ENCODE measurements at places on chromosomes 3 and 15.
A peak's percentile ranks its signal among the peaks of the same experiment; 100 is the strongest.

DNA sequence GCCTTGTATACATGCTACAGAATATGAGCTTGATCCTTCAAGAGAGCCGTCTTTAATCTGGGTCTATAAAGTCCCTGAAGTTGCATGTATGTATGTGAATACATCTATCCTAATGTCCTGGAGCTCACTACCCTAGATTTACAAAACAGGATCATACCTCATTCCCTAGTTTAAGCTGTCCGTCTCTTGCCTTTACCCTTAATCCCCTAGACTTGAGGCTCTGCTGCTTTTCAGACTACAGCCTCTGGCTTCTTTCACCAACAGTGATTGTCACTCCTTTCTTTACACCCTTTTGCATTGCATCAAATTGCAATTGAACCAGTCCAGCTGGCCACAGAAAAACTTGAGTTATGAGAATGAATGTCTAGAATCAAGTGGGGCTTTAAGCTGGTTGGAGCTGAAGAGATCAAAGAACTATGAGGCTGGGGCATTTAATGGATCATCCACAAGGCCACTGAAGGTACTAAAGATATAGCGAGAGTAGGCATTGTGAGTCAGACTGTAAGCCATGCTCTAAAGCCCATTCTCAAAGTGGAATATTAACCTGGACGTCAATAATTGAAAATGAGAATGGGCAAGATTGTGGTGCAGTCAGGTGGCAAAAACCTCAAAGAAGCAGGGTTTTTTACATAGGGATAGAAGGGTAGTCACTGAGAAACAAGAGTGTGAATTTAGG, 12.3 kb upstream of the PLD1 start:
- DNase-seq: no peak

DNA sequence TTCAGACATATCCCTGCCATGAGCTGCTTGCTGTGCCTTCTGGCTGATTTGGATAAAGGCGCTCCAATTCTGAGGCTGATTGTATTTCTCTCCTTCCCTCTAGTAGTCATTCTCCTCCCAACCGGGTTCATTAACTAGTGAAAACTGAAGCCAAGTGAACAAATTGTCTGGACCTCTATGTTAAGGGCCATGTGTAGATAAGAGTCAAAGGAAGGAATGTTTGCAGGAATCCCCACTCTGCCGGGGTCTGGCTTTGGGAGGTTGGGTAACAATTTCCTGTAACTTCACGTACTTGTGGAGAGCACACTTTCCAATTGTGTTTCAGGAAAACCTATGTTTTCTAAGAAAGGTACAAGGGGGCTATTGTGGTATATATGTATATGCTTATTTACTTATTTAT, 38.2 kb upstream of the SUCLG2 start:
- DNase-seq: no peak

GRCh38 chr3:15300323-15301078, 31.9 kb downstream of the SH3BP5 start:
- DNase-seq: no peak

- no peak for DNase-seq
Measured at GRCh38 chr3:7241584-7242302, 380.8 kb downstream of the GRM7 start.

GRCh38 chr3:59549962-59550361, 500.1 kb upstream of the CFAP20DC start:
- no peak for DNase-seq

- no peak for DNase-seq
Measured at GRCh38 chr3:111081008-111081545, 9.5 kb downstream of the NECTIN3 start.

DNA sequence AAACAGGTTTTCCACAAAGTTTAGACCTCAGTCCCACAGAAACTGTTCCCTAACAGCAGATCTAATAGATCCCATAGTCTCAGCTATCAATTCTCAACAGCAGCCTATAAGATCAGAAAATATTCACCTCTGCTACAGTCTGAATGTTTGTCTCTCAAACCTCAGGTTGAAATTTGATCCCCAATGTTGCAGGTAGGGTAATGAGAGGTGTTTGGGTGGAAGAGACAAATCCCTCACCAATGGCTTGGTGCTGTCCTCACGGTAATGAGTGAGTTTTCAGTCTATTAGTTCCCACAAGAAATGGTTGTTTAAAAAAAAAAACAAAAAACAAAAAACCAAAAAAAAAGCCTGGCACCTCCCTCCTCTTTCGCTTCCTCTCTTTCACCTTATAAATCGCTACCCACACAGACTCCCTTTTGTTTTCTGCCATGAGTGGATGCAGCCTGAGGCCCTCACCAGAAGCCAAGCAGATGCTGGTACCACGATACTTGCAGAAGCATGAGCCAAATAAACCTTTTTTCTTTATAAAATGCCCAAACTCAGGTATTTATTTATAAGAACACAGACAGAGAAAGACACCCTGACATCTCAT, 14.2 kb downstream of the ZNF280D start:
- DNase-seq: no peak

DNA sequence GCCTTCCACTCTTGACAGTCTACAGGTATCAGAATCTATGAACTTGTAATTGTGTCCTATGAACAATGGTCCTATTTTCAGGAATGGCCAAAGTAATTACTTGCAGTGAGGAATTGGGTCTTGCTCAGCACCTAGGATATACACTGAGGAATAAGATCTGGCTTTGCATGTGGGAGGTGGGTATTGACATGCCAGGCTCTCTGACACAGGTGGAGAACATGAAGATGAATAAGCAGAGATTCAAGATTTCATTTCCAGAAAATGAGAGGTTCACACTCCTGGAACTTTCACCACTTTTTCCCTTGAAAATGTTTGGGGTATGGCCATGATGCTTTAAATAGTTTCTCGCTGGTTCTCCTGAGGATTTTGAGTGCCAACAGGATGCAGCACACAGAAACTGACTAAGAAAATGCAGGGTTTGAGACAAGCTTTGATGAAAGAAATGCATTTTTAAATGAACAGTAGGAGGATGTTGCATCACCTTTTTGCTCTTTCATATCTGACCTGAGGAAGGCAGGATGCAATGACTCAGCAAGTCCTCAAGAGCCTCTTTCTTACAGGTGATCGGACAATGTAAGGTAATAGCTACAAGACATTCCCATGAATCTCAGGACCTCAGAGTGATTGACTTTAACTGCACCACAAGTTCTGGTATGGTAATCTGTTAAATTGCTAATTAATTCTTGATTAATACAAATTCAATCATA, 3.7 kb downstream of the HRG start:
- no peak for DNase-seq

GRCh38 chr15:50390554-50391264, 33.5 kb upstream of the USP8 start:
- no peak for DNase-seq

- DNase-seq: peak; percentile 70
Measured at GRCh38 chr15:39171944-39172368, 408.9 kb upstream of the THBS1 start.

- no peak for DNase-seq
Measured at GRCh38 chr15:79572691-79573404, 140.7 kb downstream of the MINAR1 start.

- no peak for DNase-seq
Measured at GRCh38 chr15:71708051-71708429, 102.3 kb upstream of the NR2E3 start.

DNA sequence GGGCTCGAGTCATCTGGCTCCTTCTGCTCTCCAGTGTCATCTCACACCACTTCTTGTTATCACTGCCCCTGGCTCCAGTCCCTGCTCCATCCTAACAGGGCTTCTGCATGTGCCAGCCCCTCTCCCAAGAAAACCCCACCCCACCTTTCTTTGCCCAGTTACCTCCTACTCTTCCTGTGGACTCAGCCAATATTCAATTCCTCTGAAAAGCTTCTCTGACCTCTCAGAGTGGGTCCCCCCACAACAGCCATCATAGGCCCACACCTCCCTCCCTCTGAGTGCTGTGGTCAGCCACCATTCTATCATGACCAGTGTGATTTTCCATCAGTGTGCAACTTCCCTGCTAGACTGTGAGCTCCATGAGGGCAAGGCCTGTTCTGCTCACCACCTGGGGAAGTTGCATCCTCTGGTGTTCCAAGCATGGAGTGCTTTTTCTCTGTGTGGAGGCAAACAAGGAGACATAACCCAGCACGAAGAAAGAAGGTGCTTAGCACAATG, 71.6 kb downstream of the ADCY5 start:
- DNase-seq: no peak

GRCh38 chr3:143847787-143848631, at the start of gene SLC9A9:
SLC9A9 (minus strand) TSS chr3:143848468; CDS start chr3:143848322, 146 bp downstream.
- peak; percentile 48 for DNase-seq

- no peak for DNase-seq
Measured at GRCh38 chr3:187465503-187465902, 97.3 kb downstream of the RTP4 start.

DNA sequence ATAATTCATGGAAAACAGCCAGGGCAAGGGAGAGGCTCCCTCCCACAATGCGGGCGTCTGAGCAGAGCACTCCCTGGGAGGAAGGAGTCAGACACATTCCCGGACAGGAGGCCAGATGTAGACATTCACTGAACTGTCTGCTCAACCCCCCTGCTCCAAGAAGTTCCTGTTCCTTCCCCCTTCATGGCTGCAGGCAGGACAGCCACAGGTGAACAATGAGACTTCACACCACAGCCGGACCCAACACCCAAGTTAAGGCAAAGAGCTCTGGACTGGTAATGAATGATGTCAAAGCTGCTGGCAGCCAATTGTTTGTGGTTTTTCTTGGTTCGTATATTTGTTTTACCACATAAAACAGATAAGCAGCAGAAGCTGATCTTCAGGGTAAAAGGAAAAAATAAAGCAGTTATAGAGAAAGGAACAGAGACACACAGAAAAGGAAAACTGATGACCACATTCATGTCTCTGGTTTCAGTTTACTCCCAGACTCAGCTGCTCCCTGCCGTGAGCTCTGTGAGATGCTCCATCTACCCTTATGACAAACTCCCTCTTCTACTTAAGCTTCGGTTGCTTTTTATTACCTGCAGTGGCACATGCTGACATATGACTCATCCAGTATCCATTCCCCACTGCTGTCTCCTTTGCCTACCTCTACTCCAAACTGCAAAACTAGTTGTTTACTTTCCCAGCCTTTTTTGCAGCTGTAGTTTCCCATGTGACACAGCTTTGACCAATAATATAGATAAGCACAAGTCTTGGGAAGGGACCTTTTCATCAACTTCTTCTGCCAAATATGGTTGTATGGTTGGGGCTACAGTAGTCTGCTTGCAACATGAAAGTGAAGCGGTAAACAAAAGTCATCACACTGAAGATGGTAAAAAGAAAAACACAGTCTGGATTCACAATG, 33.1 kb downstream of the DZIP1L start:
- DNase-seq: peak; percentile 65

DNA sequence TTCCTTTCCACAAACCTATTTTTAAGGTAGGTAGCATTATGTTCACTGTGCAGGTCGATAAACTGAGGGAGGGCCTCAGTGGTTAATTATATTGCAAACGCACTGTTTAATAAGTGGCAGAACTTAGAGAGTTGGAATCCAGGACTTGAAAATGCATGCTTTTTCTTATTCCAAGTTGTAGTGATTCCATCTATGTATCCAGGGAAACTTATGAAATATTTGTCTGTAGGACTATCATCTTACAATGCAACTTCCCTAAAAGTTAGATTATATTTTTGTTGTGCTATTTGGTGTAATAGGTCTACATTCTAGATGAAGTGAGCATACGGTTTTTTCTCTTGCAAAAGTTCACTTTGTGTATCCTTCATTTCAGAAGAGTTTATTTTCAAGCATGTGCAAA, 419.5 kb downstream of the NAALADL2 start:
- no peak for DNase-seq

- no peak for DNase-seq
Measured at GRCh38 chr3:172282850-172283249, 165.4 kb downstream of the GHSR start.

GRCh38 chr3:67389176-67389575, 265.2 kb downstream of the SUCLG2 start:
- no peak for DNase-seq

DNA sequence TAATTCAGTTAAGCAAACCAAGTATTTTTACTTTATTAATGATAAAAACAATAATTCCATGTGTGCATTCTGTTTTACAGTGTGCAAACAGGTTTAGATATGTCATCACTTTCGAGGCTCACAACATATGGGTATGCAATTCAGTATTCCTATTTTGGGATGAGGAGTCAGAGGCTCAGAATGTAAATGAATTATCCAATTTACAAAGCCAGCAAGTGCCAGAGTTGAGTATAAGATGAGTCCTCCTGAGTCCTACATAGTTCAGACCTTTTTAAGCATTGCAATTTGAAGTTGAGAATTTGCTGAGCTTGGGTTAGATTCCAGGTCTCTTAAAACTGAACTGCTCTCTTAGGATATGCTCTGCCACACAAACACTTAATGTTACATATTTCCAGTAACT, 424.2 kb upstream of the ROBO2 start:
- DNase-seq: no peak

GRCh38 chr15:93209690-93210445, 120.9 kb upstream of the RGMA start:
- no peak for DNase-seq

- peak; percentile 12 for DNase-seq
Measured at GRCh38 chr15:74781431-74782258, at the start of gene CSK. CSK (plus strand) TSS chr15:74782080; CDS start chr15:74798298, 16,218 bp downstream.

DNA sequence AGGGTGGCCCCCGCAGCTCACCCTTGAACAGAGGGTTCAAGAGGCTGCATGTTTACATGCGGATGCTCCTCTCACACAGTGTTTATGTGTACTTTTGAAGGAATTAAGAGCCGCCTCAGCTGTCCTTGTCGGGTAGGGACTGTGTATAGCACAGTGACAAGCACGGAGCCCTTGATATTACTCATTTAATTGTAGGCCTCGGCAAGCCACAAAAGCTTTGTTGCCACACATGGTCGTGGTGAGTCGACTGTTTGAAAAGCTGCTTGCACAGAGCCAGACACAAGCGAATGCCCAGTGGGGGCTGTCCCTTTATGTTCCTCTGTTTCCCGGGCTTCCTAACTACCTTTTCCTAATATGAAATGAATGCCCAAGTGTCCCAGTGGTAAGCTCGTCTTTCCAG, 4.5 kb downstream of the ESYT3 start:
- no peak for DNase-seq
